ENCODE measurements at places on chromosomes 4 and X. TPM values are rescaled to one million over a fixed set of nuclear protein-coding genes. Genes with fewer than 3 reads are reported as not detected.

Gene GSX2
- total RNA-seq: not detected

Gene PAGE5
- not detected for total RNA-seq

Gene SLC16A2
- total RNA-seq: 21.9 TPM

Gene MTMR8
- 2.3 TPM for total RNA-seq

Gene CSAG3
- not detected for total RNA-seq

Gene CXCL8
- 1.1 TPM for total RNA-seq

Gene CD38
- total RNA-seq: 3.9 TPM

Gene ACE2
- not detected for total RNA-seq

Gene PRR27
- not detected for total RNA-seq

Gene HPSE
- total RNA-seq: 2.7 TPM

Gene CLNK
- not detected for total RNA-seq

Gene ARAP2
- total RNA-seq: 129 TPM
